Stimulated activated CD8-positive, alpha-beta memory T cell treated with anti-CD3 and anti-CD28 coated beads, Interleukin-2, amount 100 ng/mL, for 1 hour (primary cell): ENCODE measurements at places on chromosomes 12 and 14.
A peak's percentile ranks its signal among the peaks of the same experiment; 100 is the strongest.

DNA sequence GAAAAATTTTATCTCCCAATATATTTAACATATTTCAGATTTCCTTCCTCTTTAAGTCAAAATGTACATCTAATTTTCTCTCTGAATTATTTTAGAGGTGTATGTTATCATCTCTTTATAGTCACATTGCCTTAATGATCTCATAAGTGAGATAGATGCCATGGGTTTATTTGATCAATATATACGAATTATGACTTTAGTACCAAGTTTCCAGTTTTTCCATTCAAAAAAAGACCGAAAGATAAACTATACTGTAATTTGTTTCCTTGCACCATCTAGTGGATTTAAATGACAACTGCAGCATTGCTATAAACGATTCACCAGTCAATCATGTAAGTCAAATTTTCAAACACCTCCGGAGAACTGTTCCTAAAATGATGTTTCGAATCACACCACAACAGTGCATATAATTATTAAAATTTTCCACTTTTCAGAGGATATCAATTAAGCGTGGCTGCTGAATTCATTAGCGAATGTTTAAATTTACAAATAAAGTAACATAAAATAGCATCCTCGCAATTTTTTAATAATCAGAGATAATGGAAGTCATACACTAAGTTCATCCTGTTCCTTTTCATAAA lies 419 bp upstream of the ATXN7L3B start:
- DNase-seq = no peak

- DNase-seq = no peak
Observed at GRCh38 chr14:73264080-73264884, 27.0 kb downstream of the PAPLN start.

- no peak for DNase-seq
Observed at GRCh38 chr12:100860611-100861010, 66.0 kb downstream of the ANO4 start.

GRCh38 chr12:27505761-27506160 lies 18.2 kb upstream of the PPFIBP1 start:
- no peak for DNase-seq

DNA sequence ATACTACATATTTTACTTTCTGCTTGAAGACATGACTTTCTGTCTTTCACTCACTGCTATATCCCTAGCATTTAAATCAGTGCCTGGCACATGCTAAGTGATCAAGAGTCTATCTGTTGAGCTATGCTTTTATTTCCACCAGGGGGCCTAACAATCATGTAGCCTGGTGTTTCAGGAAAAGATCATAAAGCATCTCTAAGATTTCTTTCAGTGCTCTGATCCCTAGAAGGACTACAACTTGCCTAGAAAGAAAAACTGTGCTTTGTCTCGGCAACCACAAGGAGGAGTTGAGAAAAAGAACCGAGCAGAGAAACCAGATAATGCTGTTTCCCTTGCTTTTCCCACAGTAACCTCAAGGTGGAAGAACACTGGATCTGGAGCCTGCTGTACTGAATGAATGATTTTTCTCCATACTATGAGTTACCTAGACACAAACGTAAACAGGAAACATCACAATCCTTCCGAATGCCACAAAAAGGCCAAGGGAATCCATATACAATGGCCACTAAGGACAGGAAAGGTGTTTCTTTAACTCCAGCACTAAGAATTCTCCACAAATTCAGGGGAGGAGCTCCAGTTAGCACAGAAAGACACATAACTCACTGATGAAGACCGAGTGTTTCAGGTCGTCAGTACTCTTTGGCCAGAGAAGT lies 1.2 kb downstream of the CRY1 start:
- DNase-seq = no peak

- no peak for DNase-seq
Observed at GRCh38 chr14:76940021-76940760, 88.3 kb downstream of the IRF2BPL start.

GRCh38 chr14:60253649-60254048 lies 4.6 kb downstream of the PPM1A start:
- no peak for DNase-seq

GRCh38 chr12:130075497-130076076 lies 86.7 kb upstream of the FZD10 start:
- no peak for DNase-seq

DNA sequence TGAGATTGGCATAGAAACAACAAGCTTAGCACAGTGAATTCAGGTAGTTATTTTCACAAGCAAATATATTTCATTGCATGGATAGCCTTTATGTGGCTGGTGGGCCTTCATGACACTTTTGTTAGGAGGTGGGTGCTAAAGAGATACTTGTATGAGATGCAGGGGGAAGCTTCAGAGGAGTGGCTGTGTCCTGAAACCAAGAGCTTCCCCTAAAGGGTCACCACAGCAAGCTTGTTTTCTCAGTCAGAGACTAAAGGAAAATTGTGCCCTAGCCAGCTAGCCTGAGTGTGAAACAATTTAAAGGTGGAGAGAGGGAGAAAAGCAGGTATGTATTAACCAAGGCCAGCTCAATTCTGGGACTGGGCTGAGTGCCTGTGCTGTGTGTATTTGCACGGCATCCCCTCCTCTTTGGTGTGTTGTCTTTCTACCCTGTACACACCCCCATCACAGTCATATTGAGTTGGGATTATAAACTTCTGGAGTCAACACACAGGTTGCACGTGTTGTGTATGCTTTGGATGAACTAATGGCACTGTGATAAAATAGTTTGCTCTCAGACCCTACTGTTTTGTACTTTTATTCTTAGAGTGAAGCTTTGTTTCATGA lies 79.2 kb downstream of the RASSF8 start:
- no peak for DNase-seq

- DNase-seq = no peak
Observed at GRCh38 chr14:94633121-94633520, 20.9 kb downstream of the SERPINA3 start.

DNA sequence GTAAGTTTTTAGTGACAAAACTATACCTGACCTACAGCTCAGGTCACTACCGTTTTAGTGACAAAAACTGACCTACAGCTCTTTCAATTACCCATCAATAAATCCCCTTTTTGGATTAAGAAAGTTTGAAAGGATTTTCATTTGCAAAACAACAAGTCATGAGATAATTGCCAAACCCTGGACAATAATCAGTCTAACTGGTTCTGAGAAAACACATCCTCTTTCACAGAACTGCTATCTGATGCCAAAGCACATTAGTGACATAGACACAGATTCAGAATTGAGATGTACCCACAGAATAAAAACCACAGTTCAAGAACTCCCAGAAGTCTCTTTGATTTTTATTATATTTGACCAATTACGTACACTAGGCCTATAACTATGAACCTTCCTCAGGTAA lies 126.0 kb upstream of the COCH start:
- DNase-seq = no peak

DNA sequence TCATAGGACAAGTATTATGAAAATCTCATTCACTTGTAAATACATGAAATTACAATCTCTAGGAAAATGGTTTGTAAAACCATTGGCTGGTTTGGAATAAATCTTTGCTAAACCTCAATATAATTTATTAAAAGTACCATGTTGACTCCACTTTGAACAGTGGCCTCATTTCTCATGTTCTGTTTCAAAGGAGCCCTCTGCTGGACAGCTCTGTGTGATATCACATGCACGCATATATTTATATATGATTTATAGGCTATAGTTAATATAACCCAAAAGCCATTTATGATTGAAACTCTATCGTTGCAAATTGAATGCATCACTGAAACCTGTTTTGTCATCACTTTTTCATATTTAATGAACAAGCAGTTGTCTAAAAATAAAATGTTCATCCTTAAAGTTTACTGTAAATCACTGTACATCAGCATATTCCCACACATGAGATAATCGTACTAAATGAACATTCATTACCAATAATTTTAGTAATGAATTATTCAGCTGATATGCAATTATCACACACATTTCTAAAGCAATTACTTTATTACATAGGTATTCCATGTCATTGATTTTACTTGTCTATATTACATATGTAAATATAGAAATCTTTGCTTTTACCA lies 493.8 kb downstream of the NPAS3 start:
- no peak for DNase-seq

DNA sequence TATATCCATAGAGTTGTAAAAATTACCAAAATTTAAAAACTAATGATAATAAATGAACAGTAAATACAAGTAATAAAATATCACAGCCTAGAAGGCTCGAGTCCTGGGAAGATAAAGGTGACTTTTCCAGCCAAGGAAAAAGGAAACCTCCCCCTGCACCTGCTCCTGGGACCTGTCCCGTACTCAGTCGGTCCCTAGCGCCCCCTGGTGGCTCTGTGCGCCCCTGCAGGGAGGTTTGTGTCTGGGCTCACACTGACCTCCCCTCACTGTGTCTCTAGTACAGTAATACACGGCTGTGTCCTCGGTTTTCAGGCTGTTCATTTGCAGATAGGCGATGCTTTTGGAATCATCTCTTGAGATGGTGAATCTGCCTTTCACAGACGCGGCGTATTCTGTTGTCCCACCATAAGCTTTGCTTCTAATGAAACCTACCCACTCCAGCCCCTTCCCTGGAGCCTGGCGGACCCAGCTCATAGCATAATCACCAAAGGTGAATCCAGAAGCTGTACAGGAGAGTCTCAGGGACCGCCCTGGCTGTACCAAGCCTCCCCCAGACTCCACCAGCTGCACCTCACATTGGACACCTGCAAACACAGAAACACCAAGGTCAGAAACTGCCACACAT lies 1030.4 kb downstream of the TMEM121 start:
- peak; percentile 56 for DNase-seq

- no peak for DNase-seq
Observed at GRCh38 chr14:58598028-58598803, 39.5 kb upstream of the DACT1 start.

- DNase-seq = no peak
Observed at GRCh38 chr14:99972748-99973466, 92.3 kb upstream of the EVL start.

GRCh38 chr12:96513681-96514080 lies 24.3 kb downstream of the CFAP54 start:
- no peak for DNase-seq

- no peak for DNase-seq
Observed at GRCh38 chr12:29051221-29051620, 97.9 kb upstream of the FAR2 start.

GRCh38 chr12:71415336-71416231 lies 24.0 kb upstream of the LGR5 start:
- DNase-seq = no peak

DNA sequence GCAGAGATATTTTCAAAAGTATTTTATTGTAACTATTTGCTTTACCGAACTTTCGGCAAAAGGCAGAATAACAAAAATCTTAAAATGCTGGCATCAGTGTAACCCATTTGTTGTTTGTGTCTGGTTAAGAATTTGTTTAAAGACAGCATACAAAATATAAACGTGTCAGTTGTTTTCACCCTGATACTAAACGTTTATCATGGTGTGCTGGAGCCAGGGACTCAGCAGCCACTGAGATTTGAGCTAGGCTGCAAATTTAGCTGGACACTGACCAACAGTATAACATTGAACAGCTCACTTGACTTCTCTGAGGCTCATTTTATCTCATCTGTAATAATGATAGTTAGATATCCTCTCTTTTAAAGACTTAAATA lies 183.7 kb downstream of the TMTC3 start:
- DNase-seq = no peak

DNA sequence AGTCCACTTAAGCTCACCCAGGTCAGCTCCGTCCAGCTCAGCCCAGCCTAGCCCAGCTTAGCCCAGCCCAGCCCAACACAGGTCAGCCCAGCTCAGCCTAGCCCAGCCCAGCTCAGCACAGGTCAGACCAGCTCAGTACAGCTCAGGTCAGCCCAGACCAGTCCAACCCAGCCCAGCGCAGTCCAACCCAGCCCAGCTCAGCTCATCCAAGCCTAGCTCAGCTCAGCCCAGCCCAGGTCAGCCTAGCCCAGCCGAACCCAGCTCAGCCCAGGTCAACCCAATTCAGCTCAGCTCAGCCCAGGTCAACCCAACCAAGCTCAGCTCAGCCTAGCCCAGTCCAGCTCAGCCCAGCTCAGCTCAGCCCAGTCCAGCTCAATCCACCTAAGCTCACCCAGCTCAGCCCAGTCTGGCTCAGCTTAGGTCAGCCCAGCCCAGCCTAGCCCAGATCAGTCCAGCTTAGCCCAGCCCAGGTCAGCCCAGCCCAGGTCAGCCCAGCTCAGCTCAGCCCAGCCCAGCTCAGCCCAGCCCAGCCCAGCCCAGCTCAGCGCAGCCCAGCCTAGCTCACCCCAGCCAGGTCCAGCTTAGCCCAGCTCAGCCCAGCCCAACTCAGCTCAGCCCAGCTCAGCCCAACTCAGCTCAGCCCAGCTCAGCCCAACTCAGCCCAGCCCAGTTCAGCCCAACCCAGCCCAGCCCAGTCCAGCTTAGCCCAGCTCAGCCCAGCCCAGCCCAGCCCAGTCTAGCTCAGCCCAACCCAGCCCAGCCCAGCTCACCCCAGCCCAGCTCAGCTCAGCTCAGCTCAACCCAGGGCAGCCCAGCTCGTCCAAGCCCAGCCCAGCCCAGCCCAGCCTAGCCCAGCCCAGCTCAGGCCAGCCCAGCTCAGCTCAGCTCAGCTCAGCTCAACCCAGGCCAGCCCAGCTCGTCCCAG lies 184.0 kb downstream of the TMEM121 start:
- DNase-seq = no peak

DNA sequence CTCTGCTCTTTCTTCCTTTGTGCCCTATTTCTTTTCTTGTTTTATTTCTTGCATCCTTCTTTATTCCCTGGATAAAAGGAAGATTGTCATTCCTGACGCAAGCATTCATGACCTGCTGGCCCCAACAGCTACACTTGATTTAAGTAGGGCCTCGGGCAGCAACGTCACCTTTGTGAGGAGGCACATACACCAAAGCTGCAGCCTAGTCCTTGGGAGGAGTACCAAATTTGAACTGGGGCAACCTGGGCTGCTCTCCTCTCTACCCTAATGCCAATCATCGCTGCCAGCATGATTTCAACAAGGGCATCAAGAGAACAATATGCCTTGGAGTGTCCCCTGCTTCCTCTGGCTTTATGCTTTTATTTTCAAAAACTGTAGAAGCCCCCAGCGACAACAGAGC lies 76.4 kb downstream of the C12orf50 start:
- no peak for DNase-seq

DNA sequence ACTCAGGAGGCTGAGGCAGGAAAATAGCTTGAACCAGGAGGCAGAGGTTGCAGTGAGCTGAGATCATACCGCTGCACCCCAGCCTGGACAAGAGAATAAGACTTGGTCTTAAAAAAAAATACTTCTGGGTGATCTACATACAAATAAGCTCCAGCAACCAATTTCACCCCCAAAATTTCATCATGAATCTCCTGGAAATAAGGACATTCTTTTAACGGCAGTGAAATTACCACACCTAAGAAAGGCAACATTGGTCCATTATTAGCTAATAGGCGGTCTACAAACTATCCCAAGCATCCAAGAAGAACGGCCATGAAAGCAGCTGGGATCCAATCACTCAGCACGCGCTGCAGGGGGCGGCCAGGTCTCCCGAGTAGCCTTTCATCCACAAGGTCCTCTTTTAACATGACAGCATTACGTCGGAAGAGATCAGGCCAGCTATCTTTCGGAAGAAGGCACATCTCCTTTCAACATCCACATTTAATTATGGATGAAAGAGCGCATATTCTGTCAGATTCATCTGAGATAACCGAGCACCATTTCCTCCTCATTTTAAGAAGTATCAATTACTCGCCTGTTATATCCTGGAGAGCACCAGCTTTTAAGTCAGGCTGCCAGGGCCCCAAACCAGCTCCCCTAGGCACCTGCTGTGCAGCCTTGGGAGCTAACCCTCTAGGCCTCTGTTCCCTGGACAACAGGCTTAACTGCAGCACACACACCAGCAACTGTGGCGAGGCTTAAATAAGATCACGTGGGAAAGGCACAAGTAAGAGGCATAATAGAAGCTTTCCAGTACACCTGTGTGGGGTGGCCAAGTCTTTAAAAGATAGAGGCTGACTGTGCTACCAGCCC lies 4.2 kb downstream of the SLC15A4 start:
- no peak for DNase-seq
